Muscle of leg (tissue), 16 donors: ENCODE measurements at places on chromosomes 3 and 15.
A peak's percentile ranks its signal among the peaks of the same experiment; 100 is the strongest.

DNA sequence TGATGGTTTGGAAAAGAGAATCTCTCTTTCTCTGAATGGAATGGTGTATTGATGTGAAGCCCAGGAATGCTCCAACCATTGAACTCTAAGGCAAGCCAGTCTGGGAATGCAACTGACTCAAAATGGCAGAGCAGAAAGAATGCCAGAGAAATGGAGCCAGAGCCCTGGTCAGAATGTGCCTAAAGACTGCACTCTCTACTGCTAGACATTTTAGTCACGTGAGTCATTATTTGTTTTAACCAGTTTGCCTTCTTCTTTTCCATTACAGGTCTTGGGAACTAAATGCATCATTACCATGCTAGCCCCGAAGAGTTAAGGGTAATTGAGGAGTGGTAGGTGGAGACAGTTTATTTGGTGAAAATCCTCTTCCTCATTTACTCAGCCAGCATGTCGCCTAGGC is 67.3 kb upstream of the TRIM42 start:
- no peak for DNase-seq

- DNase-seq = peak; percentile 96
Observed at GRCh38 chr3:93973131-93974126, at the start of gene PROS1. TSS of gene PROS1 (minus strand) at chr3:93973896. CDS start at chr3:93973749, 147 bp downstream.

GRCh38 chr3:107581230-107581629 is 58.5 kb downstream of the BBX start:
- no peak for DNase-seq

DNA sequence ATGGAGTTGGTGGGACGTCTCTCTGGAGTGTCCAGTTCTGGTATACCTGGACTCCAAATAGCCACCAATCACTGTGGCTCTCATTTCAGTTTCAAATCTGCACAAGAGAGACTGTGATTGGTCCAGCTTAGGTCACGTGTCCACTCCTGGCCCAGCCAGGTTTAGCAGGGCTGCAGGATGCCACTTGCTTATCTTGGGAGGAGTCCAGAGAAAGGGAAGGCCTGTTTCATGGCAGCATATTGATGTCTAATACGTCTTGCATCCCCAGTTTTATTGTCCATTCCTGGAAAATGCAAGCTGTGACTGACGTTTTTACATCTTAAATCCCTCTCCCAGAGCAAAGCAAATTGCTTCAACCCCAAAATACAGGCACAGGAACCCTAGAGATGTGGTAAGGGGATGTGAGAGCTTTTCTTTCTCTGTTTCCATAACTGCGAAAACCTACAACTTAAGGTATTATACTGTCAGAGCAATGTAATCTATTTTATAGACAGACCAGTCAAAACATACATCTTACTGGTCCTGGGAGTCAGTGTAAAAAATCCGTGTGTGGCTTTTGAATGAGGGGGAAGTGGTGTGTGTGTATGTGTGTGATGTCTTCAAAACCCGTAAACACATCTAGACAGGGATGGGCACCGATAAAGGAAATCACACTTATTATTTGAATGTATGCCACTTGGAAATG is 274.4 kb downstream of the TLE3 start:
- no peak for DNase-seq

- DNase-seq = peak; percentile 53
Observed at GRCh38 chr15:91936182-91936775, 82.8 kb downstream of the SLCO3A1 start.

DNA sequence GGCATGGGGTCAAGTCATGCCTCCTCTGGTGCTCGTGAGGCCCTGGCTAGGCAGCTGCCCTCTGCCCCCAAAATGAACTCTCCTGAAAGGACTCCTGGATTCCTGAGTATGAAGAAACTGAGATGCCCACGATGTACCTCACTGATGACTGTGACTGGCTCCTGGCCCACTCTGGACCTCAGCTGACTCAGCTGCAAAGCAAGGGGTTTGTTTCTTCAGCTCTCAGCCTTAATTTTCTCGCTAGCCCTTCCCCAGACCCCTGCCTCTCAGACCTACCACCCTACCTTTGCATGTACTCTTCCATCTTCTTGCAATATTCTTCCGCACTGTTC is 5.2 kb upstream of the GNAI2 start:
- no peak for DNase-seq

DNA sequence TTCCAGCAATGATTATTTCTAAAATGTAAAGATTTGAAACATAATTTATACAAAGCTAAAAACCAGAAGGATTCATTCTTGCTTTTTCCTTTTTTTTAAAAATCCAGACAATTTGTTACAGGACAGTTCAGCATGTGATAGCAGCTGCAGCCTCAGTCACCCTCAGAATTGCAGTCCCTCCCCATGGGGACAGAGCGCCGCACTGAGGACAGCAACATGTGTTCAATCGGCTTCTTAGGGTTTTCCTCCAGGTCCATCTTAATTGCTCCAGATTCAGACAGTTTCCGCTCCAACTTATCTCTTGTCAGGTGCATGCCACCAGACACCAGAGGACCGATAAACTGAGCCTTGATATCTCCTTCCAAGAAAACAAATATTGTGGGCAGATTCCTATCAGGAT is 134.9 kb upstream of the TBC1D5 start:
- no peak for DNase-seq

DNA sequence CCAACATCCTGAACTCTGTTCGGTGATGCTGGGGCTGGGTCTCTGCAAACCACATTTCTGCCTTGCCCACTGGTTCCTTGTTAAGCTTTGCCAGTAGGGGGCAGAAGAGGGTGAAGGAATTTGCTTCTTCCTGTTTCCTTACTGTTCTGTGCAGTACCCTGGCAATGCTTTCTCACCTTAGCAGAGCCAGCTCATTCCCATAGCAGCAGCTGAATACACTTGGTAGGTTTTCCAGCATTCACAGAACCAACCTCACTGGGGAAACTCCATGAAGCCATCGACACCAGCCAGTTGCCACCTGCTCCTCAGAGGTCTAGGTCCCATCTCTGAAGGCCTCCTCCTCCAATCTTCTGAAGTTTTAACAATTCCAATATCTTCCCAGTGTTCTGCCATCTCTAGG is 308.4 kb downstream of the PDCD6IP start:
- peak; percentile 5 for DNase-seq

- DNase-seq = no peak
Observed at GRCh38 chr3:191699546-191699945, 238.6 kb downstream of the PYDC2 start.

DNA sequence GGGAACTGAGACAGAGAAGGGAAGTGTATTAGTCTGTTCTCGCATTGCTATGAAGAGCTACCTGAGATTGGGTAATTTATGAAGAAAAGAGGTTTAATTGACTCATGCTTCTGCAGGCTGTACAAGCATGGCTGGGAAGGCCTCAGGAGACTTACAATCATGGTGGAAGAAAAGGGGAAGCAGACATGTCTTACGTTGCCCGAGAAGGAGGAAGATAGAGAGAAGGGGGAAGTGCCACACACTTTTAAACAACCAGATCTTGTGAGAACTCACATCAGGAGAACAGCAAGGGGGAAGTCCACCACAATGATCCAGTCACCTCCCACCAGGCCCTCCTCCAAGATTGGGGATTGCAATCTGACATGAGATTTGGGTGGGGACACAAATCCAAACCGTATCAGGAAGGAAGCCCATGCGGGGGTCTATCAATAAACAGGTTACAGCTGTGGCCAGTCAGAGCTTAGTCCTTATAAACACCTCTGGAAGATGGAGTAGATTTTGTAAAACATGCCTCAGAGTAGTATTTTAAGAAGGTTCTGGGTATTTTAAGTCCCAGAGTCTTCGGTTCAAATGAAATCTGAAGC is 153.9 kb downstream of the GHSR start:
- no peak for DNase-seq

- no peak for DNase-seq
Observed at GRCh38 chr3:136720091-136720490, 32.1 kb downstream of the STAG1 start.

DNA sequence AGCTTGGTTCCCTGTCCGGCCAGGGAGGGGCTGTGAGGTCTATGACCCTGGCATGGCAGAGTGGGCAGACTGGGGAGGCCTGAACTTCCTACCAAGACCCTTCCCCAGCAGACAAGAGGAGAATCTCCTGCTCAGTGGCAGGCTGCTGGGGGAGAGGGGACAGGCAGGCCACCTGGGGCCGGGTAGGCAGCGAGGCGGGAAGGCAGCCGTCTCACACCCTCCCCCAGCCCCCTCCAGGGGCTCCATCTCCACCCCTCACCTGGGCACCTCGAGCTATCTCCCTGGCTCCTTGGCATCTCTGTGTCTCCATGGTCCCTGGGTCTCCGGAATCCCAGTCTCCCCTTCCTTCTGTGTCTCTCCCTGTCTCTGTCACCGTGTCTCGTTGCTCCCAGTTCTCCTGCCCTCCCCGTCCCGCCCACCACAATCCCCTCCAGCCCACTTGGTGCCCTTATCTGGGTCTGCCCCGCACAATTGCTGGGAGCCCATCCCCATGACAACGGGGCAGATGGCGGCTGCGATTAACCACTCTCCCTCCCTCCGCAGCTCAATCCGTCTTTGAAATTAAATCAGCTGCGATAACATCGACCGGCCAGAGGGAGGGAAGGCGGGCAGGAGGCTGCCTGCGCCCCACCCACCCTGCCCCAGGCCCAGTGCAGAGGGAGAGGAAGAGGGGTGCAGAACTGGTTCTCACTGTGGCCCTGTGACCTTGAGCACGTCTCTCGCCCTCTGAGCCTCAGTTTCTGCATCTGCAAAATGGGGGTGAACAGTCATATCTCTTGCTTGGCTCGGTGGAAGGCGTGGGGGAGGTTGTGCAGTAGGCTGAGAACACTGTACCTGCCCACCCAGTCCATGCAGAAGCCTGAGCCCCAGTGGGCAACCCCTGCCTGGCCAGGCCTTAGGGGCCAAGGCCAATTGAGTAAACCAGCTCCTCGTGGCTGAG is 9.6 kb downstream of the DNAJB8 start:
- DNase-seq = no peak

- peak; percentile 7 for DNase-seq
Observed at GRCh38 chr3:173138026-173138425, 3.0 kb downstream of the SPATA16 start.

- no peak for DNase-seq
Observed at GRCh38 chr15:49439678-49440395, 16.8 kb downstream of the FGF7 start.

- DNase-seq = no peak
Observed at GRCh38 chr15:48472756-48473155, 141.5 kb downstream of the DUT start.

DNA sequence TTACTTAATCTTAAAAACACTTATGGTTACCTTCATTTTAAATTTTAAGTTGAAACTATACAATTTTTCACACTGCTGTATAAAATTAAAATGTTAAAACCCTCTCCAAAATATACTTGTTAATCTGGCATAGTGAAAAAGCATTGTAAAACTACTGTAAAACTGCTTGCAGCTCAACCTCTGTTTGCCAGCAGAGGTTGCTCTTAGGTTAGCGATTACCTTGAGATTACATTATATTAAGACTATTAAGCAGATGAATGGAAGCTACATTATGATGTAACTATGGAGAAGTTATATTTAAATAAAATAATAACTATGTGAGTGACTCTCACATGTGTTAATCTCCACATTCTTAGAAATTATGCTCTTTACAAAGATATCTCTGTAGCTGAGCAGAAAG is 143.6 kb upstream of the SLITRK3 start:
- DNase-seq = peak; percentile 43

DNA sequence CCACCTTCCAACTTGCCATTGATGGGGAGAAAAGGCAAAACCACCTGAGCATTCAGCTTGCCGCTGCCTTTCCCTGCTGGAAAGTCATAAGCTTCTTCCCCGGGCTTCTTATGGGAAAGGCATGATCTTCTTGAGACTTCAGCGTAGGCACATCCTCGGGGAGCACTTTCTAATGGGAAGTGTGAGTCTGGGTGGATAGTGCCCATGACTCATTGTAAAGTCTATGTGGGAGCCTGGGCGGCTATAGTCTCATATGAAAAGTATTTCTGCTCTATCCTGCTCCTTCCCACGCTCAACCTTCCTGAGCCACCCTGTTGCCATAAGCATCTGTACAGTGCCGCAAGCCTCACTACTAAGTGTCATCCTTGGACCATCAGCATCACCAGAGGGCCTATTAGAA is 309.9 kb upstream of the THBS1 start:
- no peak for DNase-seq

GRCh38 chr3:112803467-112803866 is 43.2 kb downstream of the CD200R1L start:
- DNase-seq = peak; percentile 74
